ENCODE measurements at places on chromosomes 6 and 20. TPM values are rescaled to one million over a fixed set of nuclear protein-coding genes. Genes with fewer than 3 reads are reported as not detected.

DNA sequence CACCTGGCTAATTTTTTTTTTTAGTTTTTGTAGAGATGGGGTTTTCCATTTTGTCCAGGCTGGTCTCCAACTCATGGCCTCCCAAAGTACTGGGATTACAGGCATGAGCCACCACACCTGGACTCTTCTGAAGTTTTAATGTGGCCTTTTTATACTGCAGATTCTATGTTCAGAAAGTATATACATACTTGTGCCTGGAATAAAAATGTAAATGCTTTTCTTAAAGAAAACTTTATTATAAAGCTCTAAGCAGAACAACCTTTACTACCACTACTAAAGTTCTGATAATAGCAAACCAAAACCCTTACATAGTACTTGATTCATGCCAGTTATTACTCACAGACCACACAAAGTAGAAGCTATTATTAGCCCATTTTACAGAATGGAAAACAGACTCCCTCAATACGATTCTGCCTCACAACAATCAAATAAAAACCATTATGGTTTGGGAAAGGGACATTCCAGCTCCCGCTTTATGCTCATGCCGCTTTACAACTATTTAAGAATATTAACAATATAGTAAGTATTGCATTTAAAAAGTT lies 5.3 kb downstream of the PHIP start:
- H3K27ac ChIP-seq = no peak overlapping the region
- H3K27me3 ChIP-seq = no peaks in the 10 kb centered on the region

- peaks cover 17% of the 10 kb centered on the region for H3K27me3 ChIP-seq
- DNase-seq = no peak
Measured at GRCh38 chr20:63217706-63218105, 1.8 kb upstream of the YTHDF1 start.

- H3K27ac ChIP-seq = no peak overlapping the region
- no peaks in the 10 kb centered on the region for H3K4me1 ChIP-seq
- H3K27me3 ChIP-seq = no peaks in the 10 kb centered on the region
- no peak for DNase-seq
Measured at GRCh38 chr20:53152228-53152627, 180.1 kb downstream of the TSHZ2 start.

- H3K4me1 ChIP-seq = no peaks in the 10 kb centered on the region
- H3K27ac ChIP-seq = no peak overlapping the region
- no peak for DNase-seq
Measured at GRCh38 chr20:36275011-36275410, 31.1 kb upstream of the DLGAP4 start.

DNA sequence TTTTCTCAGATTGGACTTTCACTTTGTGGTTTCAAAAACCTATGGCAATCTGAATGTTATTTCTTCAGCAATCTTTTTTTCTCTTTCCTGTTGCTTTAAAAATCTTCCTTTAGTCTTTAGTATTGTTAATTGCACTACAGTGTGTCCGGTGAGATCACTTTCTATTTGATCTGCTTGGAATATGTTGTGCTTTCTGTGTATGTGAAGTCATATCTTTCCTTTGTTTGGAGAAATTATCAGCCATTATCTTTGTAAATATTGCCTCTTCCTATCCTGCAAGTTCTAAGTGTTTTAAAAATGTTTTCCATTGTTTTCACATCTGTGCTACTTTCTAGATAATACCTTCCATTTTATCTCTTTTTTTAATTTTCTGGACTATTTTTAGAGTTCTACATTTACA lies 171.4 kb upstream of the PRSS16 start:
- no peak for DNase-seq
- no peaks in the 10 kb centered on the region for H3K4me1 ChIP-seq
- no peaks in the 10 kb centered on the region for H3K36me3 ChIP-seq
- H3K27ac ChIP-seq = no peak overlapping the region

DNA sequence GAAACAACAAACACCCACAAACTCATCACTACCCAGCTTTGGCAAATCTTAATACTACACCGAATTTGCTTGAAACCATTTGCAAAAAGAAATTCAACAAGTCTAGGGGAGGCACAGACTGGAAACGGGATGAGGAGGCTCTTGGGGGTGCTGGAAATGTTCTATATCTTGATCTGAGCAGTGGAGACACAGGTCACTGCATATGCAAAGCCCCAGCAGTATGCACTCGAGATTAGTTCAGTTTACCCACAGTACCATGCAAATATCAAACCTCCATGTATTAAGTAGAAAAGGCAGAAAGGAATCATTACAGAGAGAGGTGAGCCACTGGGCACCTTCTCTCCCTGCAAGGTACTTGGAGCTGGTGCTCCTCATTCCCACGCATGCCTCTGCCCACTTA lies 75.9 kb downstream of the PREX1 start:
- peaks cover 8% of the 10 kb centered on the region for H3K36me3 ChIP-seq
- H3K27me3 ChIP-seq = no peaks in the 10 kb centered on the region
- no peak for DNase-seq
- H3K4me1 ChIP-seq = no peaks in the 10 kb centered on the region
- H3K4me3 ChIP-seq = no peak overlapping the region

- no peak overlapping the region for H3K4me3 ChIP-seq
- H3K36me3 ChIP-seq = no peaks in the 10 kb centered on the region
- peaks cover 13% of the 10 kb centered on the region for H3K4me1 ChIP-seq
- no peak overlapping the region for H3K27ac ChIP-seq
- H3K27me3 ChIP-seq = no peaks in the 10 kb centered on the region
Measured at GRCh38 chr20:46691196-46691595, 2.0 kb upstream of the TP53RK start.

GRCh38 chr6:74925683-74926082 lies 280.2 kb downstream of the COL12A1 start:
- no peaks in the 10 kb centered on the region for H3K27me3 ChIP-seq
- no peaks in the 10 kb centered on the region for H3K4me1 ChIP-seq
- no peak overlapping the region for H3K4me3 ChIP-seq
- no peak overlapping the region for H3K27ac ChIP-seq
- no peaks in the 10 kb centered on the region for H3K36me3 ChIP-seq
- DNase-seq = no peak

GRCh38 chr6:75855052-75855451 lies 106.0 kb downstream of the MYO6 start:
- no peak for DNase-seq
- no peaks in the 10 kb centered on the region for H3K36me3 ChIP-seq
- peaks cover 9% of the 10 kb centered on the region for H3K4me1 ChIP-seq

DNA sequence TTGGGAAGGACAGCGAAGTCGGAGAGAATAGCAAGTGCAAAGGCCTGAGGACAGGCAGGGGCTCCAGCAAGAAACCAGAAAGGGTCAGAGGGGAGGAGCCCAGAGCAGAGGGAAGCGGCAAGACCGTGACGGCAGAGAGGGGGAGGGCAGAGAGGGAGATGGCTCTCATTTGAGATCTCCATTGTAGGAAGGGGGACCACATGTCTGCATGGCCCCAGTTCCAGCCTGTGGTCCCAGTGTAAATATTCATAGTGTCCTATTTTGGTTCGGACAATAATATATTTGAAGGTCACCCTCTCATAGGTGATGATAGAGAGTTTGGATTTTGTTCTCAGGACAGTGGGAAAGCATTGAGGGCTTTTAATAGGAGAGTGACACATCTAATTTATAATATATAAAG lies 231.1 kb upstream of the RNF24 start:
- H3K4me3 ChIP-seq = no peak overlapping the region
- H3K27me3 ChIP-seq = peaks cover 100% of the 10 kb centered on the region
- H3K4me1 ChIP-seq = peaks cover 14% of the 10 kb centered on the region
- no peak for DNase-seq
- no peaks in the 10 kb centered on the region for H3K36me3 ChIP-seq

DNA sequence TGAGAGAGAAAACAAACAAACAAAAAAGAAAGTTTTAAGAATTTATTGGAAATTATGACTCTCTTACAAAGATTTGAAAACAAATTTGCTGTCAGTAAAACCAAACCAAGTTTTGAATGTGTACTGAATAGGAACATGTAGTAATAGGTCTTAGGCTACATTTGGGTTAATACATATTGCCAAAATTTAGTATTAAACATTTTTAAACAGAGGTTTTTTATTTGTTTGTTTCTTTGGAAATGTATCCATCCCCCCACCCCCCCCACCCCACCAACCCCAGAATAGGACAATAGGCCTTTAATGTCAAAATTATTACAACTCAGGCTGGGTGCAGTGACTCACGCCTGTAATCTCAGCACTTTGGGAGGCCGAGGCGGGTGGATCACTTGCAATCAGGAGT lies 2.5 kb downstream of the C6orf118 start:
- no peak overlapping the region for H3K27ac ChIP-seq
- no peaks in the 10 kb centered on the region for H3K36me3 ChIP-seq
- H3K4me1 ChIP-seq = no peaks in the 10 kb centered on the region
- no peak overlapping the region for H3K4me3 ChIP-seq
- no peaks in the 10 kb centered on the region for H3K27me3 ChIP-seq

- no peak for DNase-seq
- no peaks in the 10 kb centered on the region for H3K4me1 ChIP-seq
- no peaks in the 10 kb centered on the region for H3K27me3 ChIP-seq
- H3K27ac ChIP-seq = no peak overlapping the region
- no peaks in the 10 kb centered on the region for H3K36me3 ChIP-seq
Measured at GRCh38 chr6:150775415-150776203, 89.9 kb upstream of the MTHFD1L start.

DNA sequence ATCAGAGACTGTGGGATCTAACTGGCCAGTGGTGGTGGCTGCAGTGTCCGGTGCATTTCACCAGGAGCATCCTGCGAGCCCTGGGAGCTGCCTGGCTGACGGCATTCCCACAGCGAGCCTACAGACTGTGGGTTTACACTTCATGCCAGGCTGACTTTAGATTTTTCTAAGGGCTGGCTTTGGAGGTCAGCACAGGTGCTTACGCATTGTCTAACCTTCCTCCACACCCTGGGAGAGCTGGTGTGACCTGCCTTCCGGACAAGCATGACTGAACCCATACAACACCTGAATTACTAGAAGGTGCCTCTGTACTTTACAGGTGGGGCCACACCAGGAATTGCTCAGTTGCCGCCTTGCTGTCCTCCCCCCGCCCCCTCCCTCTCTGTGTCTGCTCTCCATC lies 96.2 kb downstream of the RREB1 start:
- peak overlapping the region; percentile 75 for H3K27ac ChIP-seq
- DNase-seq = no peak
- no peaks in the 10 kb centered on the region for H3K27me3 ChIP-seq
- H3K4me3 ChIP-seq = no peak overlapping the region

- DNase-seq = no peak
- H3K27ac ChIP-seq = peak overlapping the region; percentile 37
- H3K4me3 ChIP-seq = no peak overlapping the region
Measured at GRCh38 chr20:38812709-38813573, 7.4 kb downstream of the PPP1R16B start.

DNA sequence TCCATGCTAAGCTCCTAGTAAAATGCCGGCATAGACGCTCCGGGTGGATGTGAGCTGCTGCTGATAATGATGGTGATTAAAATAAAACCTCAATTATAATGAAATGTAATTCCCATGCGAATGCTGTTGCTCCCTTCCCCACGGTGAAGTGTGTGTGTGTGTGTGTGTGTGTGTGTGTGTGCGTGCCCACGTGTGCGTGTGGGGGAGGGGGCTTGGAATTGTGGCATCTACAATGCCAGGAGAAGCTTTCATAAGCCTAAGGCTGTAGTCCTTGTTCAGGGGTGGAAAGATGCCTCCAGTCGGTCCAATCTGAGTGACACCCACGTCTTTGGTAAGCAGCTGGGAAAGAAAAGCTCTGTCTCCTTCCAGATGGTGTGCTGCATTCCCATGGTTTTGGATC lies 137.9 kb downstream of the CDH26 start:
- no peak for DNase-seq
- no peaks in the 10 kb centered on the region for H3K4me1 ChIP-seq
- H3K27ac ChIP-seq = no peak overlapping the region

- no peaks in the 10 kb centered on the region for H3K27me3 ChIP-seq
- H3K27ac ChIP-seq = peak overlapping the region; percentile 78
- peaks cover 72% of the 10 kb centered on the region for H3K4me1 ChIP-seq
- no peaks in the 10 kb centered on the region for H3K36me3 ChIP-seq
- H3K4me3 ChIP-seq = no peak overlapping the region
Measured at GRCh38 chr20:19944772-19945459, 72.2 kb upstream of the NAA20 start.

DNA sequence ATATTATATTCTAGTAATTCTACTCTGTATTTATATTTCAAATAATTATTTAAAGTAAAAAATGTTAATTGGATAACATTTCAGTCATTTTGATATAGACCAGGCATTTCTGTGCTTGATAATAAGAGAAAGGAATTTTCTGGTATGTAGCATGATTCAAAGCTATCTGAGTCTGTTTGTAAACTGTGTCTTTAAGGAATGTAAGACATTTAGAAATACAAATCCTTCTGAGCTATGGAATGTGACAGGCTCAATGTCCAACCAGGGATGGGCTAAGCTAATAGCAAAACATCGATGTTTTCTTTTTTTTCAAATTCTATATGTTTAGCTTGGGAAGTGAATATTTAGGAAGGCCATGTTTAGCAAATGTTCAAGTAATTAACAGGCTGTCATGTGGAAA lies 41.5 kb upstream of the FAM83B start:
- no peak overlapping the region for H3K4me3 ChIP-seq
- DNase-seq = no peak
- no peaks in the 10 kb centered on the region for H3K36me3 ChIP-seq
- H3K27ac ChIP-seq = no peak overlapping the region
- H3K4me1 ChIP-seq = no peaks in the 10 kb centered on the region

DNA sequence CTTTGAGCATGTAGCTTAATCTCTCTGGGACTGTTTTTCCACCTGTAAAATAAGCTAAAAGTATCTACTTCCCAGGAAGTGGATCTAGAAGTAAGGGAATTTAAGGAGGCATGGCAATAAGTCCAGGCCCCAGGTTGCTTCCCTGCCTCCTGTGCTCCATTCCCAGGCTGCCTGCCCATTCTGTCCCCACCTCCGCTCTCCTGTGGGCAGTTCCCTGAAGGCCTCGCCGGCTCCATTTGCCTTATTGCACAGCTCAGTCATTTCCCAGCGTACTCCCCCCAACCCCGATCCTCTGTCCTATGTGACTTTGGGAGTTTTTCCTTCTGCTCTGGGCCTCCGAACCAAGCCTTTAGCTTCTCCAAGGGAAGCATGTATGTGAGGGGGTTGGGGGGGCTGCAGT lies 4.6 kb downstream of the SLC29A1 start:
- H3K36me3 ChIP-seq = no peaks in the 10 kb centered on the region
- no peak overlapping the region for H3K27ac ChIP-seq
- no peak overlapping the region for H3K4me3 ChIP-seq
- H3K27me3 ChIP-seq = no peaks in the 10 kb centered on the region
- no peak for DNase-seq

Gene PLCB1
- total RNA-seq = 9.6 TPM

Gene ELOVL5
- total RNA-seq = 132 TPM

Gene TRIM40
- not detected for total RNA-seq

Gene SNAI1
- 2.8 TPM for total RNA-seq

Gene OXT
- total RNA-seq = not detected

Gene HLA-DOB
- total RNA-seq = 1.5 TPM

Gene GJA10
- total RNA-seq = not detected

Gene TFAP2D
- total RNA-seq = not detected

Gene ENPP5
- 17.1 TPM for total RNA-seq

Gene LHFPL5
- total RNA-seq = not detected

Gene TMEM244
- not detected for total RNA-seq

Gene ZNF341
- 4.9 TPM for total RNA-seq

Gene GABRR1
- not detected for total RNA-seq

Gene KHDC1L
- total RNA-seq = not detected

Gene TRIM15
- total RNA-seq = not detected

Gene SLC16A10
- total RNA-seq = 8.5 TPM

All from left lung (tissue), 14 donors.